A375 (cell line): ENCODE measurements at places on chromosomes 4 and X. TPM values are rescaled to one million over a fixed set of nuclear protein-coding genes. Genes with fewer than 3 reads are reported as not detected.

SYNPO2 gene
- total RNA-seq = 0.30 and 0.50 TPM in 2 replicates

COL4A6 gene
- total RNA-seq = 0.37 TPM in 1 of 2 replicates, not detected in the other

CTBP1 gene
- 230 and 238 TPM in 2 replicates for total RNA-seq

PCDH7 gene
- 2.0 and 3.5 TPM in 2 replicates for total RNA-seq

EXOSC9 gene
- 52.2 and 55.3 TPM in 2 replicates for total RNA-seq

ARR3 gene
- not detected in 2 replicates for total RNA-seq

DCHS2 gene
- total RNA-seq = 0.19 and 0.75 TPM in 2 replicates

TSR2 gene
- total RNA-seq = 14.6 and 16.2 TPM in 2 replicates

WDR17 gene
- total RNA-seq = 3.7 and 4.3 TPM in 2 replicates

PRRG3 gene
- not detected in 2 replicates for total RNA-seq

CT83 gene
- total RNA-seq = 11.4 and 14.9 TPM in 2 replicates

VCX3B gene
- 31.7 and 34.5 TPM in 2 replicates for total RNA-seq

UGT2B17 gene
- not detected in 2 replicates for total RNA-seq

ATP2B3 gene
- 0.08 TPM in 1 of 2 replicates, not detected in the other for total RNA-seq

TCEAL4 gene
- 37.6 and 41.9 TPM in 2 replicates for total RNA-seq

ATP11C gene
- 12.4 and 16.4 TPM in 2 replicates for total RNA-seq

SLC49A3 gene
- total RNA-seq = 0.45 and 0.60 TPM in 2 replicates
